ENCODE measurements at places on chromosomes 5 and 9.

DNA sequence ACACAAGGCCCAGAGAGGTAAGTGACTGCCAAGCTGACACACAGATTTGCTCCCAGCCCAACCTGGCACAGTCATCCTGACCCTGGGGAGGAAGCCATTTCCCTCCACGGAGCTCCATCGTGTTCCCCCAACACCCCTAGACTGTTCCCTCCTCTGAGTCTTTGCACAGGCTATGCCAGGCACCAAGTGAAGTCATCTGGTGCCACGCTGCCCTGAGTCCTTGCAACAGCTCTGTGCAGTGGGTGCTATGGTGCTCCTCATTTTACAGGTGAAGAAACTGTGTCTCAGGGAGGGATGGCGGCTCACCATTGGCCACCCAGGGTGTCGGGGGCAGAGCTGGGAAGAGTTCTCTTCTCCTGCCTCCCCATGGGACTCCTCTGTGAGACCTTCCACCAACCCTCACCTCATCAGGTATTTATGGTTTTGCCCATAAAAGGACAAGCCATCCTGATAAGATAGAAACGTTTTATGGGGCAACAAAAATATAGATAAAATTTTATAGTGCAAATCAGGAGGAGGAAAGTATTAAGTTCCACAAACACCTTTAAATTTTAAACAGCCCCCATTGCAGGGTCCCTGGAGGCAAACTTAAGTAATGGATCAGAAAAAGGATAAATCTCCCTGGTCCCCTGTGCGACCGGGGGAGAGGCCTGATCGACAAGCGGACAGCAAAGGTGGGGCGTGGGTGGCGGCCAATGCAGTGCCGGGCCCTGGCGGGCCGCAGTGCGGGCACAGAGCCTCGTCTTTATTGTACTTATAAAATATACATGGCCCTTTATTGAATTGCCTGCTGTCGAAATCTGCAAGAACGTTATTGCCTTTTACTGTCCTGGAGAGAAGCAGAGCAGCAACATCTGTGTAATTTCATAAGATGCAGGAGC is 50.2 kb upstream of the ZBTB43 start:
- no peak for DNase-seq

- DNase-seq, result no peak
Measured at GRCh38 chr5:33725806-33726205, 166.0 kb downstream of the ADAMTS12 start.

GRCh38 chr9:126696401-126697145 is 82.8 kb downstream of the LMX1B start:
- no peak for DNase-seq

- peak; percentile 64 for DNase-seq
Measured at GRCh38 chr9:89481538-89481915, 16.4 kb downstream of the SEMA4D start.

DNA sequence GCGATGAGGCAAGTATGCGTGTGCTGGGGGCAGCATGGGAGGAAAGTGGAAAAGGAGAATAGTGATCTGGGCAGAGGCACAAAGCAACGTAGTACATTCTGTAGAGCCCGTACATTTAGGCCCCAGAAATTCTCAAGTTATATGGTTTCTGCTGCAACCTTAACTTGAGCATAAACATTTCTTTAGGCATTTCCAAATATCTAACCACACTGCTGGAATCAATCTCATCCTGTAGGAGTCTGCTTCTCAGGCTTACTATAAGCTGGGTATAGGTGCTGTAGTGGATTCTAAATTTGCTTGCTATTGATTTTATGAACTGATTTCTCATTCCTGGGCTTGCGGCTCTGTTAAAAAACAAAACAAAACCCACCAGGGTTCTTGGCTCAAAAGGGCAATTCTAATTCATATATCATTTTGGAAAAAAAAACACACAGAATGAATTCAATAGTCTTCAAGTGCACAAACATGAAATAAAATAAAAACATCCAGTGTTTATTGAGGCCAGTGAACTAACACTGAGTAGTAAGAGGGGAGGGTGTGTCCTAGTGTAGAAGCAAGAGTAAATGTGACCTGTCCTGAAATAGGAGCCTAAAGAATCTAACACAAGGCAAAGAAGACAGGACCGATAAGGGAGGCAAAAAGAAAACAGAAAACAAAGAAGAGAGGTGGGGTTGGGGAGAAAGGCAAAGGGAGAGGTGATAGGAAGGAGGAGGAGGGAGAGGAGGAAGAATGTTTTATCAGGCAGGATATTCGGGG is 145.5 kb upstream of the LHFPL2 start:
- DNase-seq, result no peak

GRCh38 chr9:135993765-135994500 is 32.8 kb upstream of the UBAC1 start:
- DNase-seq, result no peak

- no peak for DNase-seq
Measured at GRCh38 chr9:113828221-113828620, 47.9 kb upstream of the ZNF618 start.

DNA sequence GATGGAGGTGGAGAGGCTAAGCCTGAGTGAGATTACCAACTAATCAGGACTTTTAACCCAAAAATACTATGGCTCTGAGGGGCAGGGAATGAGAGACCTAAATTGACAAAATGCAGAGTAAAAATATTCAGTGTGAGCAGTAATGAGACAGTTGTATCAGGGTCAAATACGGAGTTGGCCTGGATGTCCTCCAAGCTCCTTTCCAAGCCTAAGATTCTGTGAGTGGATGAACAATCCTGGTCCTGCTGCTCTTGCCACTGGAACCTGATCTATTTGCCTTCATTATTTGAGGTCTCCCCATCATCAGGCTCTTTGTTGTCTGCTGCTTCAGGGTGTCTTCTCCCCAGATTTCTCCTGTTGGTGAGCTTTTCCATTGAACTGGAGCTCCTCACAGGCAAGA is 1.1 kb downstream of the PDCD1LG2 start:
- DNase-seq, result no peak
